ENCODE measurements at places on chromosomes 11 and 22.

DNA sequence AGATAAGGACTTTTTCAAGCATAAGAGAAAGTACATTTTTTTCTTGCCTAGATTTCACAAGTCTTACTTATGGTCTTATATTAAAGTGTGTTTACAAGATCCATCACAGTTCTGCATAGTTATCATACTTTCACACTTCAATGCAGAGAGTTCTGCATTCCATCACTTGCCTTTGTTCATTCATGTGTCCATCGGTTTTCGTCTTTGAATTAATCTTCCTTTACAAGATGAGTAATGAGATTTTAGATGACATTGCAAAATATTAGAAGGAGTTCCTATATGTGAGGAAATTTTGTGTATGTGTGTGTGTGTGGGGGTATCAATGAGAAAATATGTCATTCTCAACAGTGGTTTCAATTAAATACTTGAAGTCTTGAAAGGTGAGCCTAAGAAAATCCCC lies 98.1 kb upstream of the GUCY1A2 start:
- peak; percentile 3 for DNase-seq

- DNase-seq: no peak
Observed at GRCh38 chr22:30435674-30436126, 10.1 kb downstream of the MTFP1 start.

GRCh38 chr11:92892802-92893684 lies 76.4 kb upstream of the MTNR1B start:
- peak; percentile 28 for DNase-seq

- DNase-seq: no peak
Observed at GRCh38 chr11:28274216-28274615, 166.0 kb downstream of the METTL15 start.

- DNase-seq: no peak
Observed at GRCh38 chr11:70376621-70377020, 21.7 kb upstream of the CTTN start.

GRCh38 chr11:35322318-35322979 lies 96.9 kb downstream of the SLC1A2 start:
- no peak for DNase-seq

DNA sequence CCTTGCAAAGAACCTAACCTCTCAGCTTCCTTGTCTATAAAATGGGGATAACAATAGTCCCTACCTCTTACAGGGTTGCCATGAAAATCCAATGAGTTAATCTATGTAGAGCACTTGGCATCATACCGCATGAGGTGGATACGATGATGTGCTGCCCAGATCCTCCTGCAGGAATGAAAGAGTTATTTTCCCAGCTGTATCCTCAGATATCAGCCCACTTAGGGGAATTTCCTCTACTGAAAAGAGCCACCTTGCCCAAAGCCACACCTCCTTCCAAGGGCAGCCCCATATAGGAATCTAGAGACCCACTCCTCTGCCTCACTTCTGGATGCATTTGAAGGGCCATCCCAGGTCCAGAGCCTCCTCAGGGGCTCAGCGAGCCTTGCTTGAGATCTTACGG lies 128.4 kb downstream of the CCDC81 start:
- DNase-seq: no peak

- DNase-seq: no peak
Observed at GRCh38 chr11:69455969-69456368, 25.5 kb upstream of the LINC01488 start.

- peak; percentile 72 for DNase-seq
Observed at GRCh38 chr11:43845816-43846215, 34.8 kb upstream of the ALKBH3 start.

DNA sequence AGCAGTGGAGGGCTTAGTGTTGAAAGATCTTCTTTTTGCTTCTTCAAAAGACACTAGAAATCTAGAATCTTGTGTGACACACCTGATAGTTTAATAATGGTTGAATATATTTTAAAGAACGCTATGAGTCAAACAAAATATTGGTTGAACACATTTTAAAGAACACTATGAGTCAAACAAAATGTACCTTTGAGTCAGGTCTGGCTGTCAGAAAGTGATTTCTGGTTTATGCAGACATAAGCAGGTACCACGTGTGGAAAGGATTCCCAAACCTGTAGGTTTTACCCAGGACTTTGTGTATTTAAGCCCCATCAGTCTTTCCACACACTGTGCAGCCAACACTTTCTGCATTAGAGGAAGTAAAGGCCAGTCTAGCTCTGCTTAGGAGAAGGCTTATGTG lies 366.7 kb upstream of the TENM4 start:
- DNase-seq: no peak

DNA sequence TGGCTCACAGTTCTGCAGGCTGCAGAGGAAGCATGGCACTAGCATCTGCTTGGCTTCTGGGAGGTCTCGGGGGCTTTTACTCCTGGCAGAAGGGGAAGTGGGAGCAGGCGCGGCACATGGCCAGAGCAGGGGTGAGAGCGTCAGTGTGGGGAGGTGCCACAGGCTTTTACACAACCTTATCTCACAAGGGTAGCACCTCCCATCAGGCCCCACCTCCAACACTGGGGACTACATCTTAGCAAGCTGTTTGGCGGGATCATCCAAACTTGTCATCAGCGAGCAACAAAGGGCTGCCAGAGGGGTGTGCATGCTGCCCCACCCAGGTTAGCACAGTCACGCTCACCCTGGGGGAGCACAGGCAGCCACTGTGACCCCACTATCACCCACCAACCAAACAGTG lies 18.9 kb upstream of the YPEL1 start:
- DNase-seq: no peak

- DNase-seq: no peak
Observed at GRCh38 chr22:19064354-19065054, 57.7 kb downstream of the DGCR2 start.

- no peak for DNase-seq
Observed at GRCh38 chr11:34145847-34146381, 40.5 kb downstream of the NAT10 start.

- peak; percentile 75 for DNase-seq
Observed at GRCh38 chr11:6618117-6619003, 862 bp downstream of the TPP1 start.

DNA sequence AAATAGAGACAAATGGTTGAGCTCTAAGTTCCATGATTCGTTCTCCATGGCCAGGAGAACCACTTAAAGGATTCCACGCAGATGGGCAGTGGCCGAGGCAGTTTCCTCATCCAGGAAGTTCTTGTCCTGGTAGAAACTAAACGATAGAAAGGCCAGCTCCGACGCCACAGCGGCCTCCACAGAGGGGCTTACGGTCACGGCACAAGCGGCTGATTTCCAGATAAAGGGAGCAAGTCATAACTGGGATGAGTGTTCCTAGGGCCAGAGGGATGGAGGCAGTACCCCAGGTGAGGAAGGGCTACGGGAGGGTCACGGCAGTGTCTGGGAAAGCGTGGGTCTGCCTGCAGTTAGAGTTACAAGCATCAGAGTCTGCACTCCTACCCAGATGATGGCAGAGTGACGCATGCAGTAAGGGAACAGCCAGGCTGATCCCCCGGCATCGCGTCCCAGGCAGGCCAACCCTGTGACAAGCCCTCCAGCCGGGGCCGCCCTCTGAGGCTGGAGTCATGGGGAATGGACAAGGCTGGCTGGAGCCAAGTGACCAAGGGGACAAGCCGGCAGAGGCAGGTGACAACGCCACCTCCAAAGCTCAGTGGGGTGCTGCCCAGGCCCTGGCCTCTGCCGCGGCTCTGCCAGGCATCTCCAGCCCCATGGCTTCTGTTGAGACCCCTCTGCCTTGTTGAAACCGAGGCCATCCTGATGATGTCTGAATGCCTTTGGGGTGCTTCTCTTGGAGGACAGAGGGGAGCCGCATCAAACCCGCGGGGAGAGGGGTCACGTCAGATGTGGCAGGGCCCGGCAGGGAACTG lies 475.1 kb downstream of the BRD1 start:
- DNase-seq: no peak

DNA sequence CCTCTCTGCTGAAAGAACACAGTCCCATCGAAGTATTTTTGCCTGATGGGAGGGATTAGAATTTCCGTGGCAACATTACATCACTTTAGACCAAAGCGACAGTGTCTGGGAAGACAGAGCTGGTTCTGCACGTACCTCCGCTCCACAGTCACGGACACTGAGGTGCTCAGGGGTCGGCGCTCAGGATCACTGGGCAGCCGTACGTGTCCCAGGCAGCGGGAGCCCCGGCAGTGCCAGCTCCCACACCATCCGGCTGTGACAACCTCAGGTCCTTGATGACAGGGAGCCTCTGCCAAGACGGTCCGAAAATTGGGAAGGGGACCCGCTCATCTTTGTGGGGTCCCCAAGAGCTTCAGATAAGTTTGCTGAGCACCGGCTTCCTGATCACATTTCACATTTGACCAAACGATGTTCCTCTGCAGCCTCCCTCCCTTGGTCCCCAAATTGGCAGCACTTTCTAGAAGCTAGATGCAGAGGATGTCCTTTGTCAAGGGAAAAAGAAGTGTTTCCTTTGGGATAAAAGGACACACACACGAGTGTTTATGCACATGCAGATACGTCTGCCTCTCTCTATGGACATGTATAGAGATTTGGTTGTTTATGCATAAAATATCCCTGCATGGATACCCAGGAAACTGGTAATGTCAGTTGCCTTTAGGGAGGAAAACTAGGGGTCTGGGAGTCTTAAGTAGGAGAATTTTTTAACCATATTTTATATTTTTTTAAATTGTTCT lies 61.6 kb upstream of the LINC01488 start:
- DNase-seq: no peak

DNA sequence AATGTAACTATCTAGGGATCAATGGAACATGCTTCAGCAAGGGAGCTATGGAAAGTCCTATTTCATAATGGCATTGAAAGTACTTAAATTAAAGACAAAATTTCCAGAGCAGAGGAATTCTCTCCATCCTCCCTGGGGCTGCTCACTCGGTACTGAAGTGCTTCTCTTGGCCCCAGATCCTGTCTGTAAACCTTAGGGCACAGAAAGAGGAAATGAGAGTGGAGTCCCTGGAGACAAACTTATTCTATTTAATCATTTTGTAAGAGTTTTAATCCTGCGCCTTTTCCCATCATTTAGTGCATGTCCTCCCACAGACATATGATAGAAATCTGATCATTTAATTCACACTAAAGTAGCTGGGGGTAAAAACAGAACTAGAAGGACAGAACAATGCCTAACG lies 20.9 kb upstream of the PAMR1 start:
- DNase-seq: no peak

DNA sequence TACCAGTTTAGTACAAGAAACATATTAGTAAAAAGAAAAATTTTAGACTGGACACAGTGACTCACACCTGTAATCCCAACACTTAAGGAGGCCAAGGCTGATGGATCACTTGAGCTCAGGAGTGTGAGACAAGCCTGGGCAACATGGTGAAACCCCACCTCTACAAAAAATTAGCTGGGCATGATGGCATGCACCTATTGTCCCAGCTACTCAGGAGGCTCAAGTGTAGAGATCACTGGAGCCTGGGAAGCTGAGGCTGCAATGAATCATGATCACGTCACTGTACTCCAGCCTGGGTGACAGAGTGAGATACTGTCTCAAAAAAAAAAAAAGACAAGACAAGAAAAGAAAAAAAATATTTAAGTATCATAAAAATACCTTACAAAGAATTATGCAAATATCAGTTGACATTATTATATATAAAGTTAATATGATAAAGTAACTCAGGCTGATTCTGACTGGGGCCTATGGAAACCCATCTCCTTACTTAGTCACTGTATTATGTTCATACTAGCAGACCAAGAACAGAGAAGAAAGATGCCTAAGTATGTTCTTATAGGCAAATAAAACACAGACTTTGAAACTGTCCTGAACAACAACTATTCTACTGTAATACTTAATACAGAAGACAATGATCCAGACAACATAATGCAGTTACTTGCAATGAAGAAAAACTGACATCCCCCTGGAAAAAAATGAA lies 27.3 kb downstream of the FAM168A start:
- peak; percentile 43 for DNase-seq

- DNase-seq: no peak
Observed at GRCh38 chr11:77308838-77309237, 7.4 kb upstream of the GDPD4 start.

DNA sequence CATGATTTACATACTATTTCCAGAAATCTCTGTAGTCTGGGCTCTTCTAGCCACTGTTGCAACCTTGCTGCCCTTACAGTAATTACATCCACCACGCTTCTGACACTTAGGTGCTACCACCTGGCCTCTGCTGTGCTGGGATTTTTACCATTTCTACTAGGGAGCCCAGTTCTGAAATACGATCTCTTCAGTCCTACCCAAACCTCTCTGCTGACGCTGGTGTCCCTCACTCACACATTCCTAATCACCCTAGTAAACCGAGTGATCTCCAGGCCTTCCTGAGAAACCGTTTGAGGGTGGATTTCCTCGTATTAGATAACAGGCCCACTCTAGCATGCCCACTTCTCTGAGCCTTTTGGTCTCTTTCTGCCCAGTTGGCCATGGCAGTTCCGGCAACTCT lies 588.9 kb upstream of the CADM1 start:
- no peak for DNase-seq

DNA sequence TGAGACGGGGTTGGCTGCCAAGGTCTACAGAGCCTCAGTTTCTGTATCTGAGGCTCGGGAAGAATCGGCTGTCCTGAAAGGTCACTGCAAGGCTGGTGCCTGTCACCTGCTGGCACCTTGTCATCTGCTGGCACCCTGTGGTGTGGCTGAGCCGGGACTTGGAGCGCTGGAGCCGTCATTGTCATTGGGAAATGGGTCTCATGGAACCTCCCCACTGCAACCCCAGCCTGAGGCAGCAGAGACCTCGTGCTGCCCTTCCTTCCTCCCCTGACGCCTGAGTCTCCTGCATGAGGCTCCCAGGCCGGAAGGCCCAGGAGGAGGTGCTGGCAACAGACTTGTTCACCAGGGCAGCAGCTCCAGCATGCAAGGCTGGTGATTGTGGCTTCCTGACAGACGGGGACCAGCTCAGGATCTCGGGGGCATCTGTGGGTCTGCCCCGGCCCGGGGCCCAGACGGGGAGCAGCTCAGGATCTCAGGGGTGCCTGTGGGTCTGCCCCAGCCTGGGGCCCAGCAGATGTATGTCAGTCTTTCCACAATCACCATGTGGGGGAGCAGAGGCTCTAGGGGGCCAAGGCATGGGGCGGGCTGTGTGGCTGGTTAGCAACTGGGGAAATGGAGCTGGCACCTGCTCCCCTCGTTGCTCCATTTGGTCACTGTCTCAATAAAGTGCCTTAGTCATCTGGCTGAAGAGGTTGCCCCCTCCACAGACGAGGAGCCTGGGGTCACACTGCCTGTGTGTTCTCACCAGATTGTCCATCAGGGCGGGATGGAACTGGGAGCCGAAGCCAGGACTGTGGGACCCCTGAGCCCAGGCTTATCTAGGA lies 668.7 kb downstream of the BRD1 start:
- no peak for DNase-seq

DNA sequence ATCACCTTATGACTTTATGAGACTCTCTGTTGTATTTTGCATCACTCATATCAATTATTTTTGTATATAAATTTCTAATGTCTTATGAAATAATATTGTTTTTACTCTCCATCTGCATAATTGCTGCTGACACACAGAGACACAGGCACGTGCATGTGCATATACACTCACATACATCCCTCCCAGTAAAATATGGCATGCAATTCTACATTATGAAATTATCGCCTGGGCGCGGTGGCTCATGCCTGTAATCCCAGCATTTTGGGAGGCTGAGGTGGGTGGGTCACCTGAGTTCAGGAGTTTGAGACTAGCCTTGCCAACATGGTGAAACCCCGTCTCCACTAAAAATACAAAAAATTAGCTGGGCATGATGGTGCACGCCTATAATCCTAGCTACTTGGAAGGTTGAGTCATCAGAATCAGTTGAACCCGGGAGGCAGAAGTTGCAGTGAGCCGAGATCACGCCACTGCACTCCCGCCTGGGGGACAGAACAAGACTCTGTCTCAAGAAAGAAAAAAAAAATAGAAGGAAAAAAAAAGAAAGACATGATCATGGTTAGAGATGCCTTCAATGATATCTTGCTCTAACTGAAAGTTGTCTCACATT lies 96.7 kb upstream of the LUZP2 start:
- no peak for DNase-seq
